ENCODE measurements at places on chromosomes 12 and 14. TPM values are rescaled to one million over a fixed set of nuclear protein-coding genes. Genes with fewer than 3 reads are reported as not detected.

Gene SOAT2
- not detected for total RNA-seq

Gene LRRC10
- 39.2 TPM for total RNA-seq

Gene KCNK10
- not detected for total RNA-seq

Gene ADAMTS20
- not detected for total RNA-seq

Gene LRTM2
- total RNA-seq: not detected

Gene SPRYD3
- 41.0 TPM for total RNA-seq

Gene ANKS1B
- total RNA-seq: 2.3 TPM

Gene GLIPR1L1
- not detected for total RNA-seq

Gene VDR
- total RNA-seq: 0.35 TPM

Gene TMPRSS12
- total RNA-seq: not detected

Gene HOXC4
- not detected for total RNA-seq

Gene ZNF26
- 4.4 TPM for total RNA-seq

Measured in Right ventricle myocardium inferior (tissue), 1 donor.